Head of caudate nucleus (tissue), 42 donors: ENCODE measurements at places on chromosomes 5 and 9.

GRCh38 chr5:65766175-65766574 lies 44.2 kb downstream of the NLN start:
- DNase-seq: no peak

- DNase-seq: no peak
Observed at GRCh38 chr5:55991768-55992486, 2.8 kb downstream of the IL6ST start.

GRCh38 chr5:97547999-97548738 lies 365.1 kb upstream of the RIOK2 start:
- no peak for DNase-seq

- DNase-seq: no peak
Observed at GRCh38 chr5:154970759-154971158, 29.9 kb downstream of the MRPL22 start.

GRCh38 chr5:139342423-139342723 lies 719 bp downstream of the PAIP2 start:
- DNase-seq: no peak

GRCh38 chr9:20701060-20701459 lies 17.0 kb downstream of the FOCAD start:
- no peak for DNase-seq

DNA sequence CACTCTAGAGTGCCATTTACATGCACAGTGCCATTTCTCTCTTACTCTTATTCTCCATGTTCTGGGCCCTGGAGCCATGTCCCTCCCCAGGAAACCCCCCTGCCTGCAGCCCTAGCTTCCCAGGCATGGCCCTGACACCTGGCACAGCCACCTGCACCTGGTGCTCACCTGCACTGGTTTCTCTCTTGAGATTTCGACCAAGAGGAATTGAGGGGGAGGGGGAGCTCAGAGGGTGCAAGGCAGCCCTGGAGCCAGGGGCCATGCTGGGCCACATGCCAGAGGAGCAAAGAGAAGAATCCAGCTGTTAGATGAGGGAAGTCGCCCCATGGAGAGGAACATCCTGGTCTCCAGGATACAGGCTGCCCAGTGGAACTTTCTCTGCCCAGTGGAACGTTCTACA lies 65.0 kb upstream of the RAPGEF1 start:
- DNase-seq: no peak

- no peak for DNase-seq
Observed at GRCh38 chr5:147887930-147888329, 9.4 kb downstream of the SCGB3A2 start.

DNA sequence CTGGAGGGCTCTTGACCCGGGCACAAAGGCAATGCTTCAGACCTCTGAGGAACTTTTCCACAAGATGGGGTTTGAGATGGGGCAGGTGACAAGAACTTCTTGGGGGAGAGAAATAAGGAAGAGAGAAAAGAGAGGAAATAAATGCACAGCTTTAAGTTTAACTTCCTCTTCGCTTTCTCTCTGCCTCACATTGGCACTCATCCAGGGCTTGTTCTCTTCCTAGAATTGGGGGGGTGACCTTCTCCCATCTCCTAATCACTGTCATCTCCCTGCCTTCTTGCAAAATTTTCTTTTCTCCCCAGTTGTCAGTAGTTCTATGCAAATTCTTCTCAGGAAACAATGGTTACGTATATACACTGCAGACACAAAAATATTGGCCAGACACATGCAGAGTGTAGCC lies 19.1 kb upstream of the ADCY2 start:
- no peak for DNase-seq

GRCh38 chr5:132506094-132506692 lies 15.6 kb upstream of the IRF1 start:
- no peak for DNase-seq

DNA sequence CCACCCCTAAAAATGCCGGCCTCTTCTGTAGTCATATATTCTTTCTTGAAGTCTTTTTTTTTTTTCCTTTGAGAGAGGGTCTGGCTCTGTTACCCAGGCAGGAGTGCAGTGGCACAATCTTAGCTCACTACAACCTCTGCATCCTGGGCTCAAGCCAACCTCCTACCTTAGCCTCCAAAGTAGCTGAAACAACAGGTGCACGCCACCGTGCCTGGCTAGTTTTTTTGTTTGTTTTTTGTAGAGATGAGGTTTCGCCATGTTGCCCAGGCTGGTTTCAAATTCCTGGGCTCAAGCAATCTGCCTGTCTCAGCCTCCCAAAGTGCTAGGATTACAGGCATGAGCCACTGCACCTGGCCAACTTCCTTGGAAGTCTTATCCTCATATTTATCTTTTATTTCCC lies 19.1 kb downstream of the SREK1IP1 start:
- no peak for DNase-seq

- DNase-seq: no peak
Observed at GRCh38 chr5:147321569-147321968, 86.7 kb downstream of the STK32A start.

DNA sequence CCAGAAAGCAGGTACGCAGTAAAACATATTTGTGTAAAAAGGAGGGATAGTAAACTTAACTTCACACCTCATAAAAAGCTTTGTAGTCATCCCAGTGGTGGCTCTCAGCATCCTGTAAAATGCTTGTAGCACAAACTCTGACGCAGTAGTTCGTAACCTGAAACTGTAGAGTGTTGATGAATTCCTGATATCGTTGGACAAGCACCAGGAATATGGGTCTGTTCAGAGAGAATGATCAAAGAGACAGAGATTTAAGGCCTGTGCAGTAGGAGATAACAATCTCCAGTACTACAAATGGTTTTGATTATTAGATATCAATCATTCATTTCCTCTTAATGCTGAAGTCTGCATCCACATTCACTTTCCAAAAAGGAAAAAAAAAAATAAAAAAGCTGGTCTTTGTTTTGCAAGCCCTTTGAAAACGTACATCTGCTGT lies 148.5 kb downstream of the KIAA0825 start:
- no peak for DNase-seq

- DNase-seq: no peak
Observed at GRCh38 chr9:90100014-90100413, 495.2 kb downstream of the GADD45G start.

DNA sequence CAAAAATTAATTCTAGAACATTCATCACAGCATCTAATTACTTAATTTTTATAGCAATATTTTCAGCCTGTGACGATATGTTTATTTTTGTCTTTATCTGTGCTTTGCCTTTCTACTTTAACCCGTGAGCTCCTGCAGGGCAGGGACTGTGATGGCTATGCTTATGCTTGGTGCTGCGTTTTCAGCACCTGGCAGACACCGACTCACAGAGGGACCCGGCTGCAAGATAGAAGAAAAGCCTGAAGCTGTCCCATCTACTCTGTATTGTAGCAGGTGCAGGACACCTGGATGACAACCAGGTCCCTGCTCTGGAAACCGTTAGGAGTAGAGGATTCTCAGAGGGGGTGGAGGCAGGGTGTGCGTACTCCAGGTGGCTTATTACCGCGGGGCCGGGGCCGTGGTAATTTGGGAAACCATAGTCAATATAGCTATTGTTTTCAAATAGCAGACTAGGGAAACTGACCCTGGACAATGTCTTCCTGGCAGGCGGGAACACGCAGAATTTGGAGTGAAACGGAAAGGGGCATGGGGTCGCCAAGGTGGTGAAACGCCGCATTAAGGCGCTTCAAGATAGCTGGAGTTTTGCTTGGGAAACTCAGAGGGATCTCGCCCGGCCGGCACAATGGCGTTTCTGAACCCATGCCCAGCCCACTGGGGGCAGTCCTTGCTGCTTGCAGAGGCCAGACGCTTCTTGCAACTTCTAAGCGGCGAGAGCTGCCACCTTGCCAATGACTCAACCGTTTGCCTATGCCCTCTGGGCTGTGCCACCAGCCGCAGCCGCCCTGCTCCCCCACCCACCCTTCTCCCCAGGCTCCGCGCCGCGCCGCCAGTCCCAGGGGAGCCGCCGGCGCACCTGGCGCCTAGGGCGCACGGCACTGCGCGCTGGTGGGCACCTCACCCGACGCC lies 140.1 kb upstream of the PALM2AKAP2 start:
- DNase-seq: peak; percentile 75

DNA sequence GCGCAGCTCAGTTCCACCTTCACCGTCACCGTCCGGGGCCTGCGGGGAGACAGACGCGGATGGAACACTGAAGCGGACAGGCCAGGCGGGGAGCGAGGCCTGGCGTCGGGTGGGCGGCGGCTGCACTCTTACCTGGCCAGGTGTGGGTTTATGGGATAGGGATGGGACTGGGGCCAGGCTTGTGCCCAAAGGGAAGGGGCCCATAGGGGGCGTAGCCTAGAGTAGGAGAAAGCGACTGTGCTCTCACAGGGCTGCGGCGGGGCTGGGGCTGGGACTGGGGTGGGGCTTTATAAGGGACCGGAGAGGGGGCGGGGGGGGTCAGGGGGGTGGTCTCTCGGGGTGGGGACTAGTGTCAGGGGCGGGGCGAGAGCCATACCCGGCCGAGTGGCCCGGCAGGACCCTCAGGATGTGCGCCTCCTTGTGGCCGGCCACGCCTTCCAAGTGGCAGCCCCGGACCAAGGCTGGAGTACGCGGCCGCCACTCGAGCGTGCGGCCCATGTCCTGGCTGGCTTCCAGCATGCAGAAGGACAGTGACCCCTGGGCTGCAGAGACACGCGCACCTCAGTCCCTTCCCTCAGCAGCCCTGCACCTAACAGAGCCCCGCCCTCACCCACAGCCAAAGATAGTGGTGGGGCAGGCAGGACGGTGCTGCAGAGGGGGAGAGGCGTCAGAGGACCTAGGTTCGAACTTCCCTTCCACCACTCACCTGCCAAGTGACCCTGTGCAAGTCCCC lies 22.8 kb downstream of the FPGS start:
- peak; percentile 46 for DNase-seq

DNA sequence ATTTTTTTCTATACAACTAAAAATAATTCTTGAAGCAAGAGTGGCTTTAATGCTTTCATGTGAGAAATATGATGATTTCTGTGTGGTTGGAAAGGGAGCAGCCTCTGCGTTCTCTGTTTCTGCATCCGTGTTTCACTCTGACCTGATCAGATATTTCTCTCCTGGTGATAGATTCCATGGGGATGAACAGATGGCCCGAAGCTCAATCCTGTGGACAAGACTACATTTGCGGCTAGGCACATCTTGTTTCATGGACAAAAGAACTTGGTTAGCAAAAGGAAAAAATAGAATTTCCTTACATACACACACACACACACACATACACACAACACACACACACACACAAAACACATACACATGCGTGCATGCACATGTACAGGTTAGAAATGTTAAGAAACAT lies 218.2 kb upstream of the ADAMTS16 start:
- no peak for DNase-seq

GRCh38 chr9:130340011-130340410 lies 74.5 kb downstream of the HMCN2 start:
- DNase-seq: no peak

DNA sequence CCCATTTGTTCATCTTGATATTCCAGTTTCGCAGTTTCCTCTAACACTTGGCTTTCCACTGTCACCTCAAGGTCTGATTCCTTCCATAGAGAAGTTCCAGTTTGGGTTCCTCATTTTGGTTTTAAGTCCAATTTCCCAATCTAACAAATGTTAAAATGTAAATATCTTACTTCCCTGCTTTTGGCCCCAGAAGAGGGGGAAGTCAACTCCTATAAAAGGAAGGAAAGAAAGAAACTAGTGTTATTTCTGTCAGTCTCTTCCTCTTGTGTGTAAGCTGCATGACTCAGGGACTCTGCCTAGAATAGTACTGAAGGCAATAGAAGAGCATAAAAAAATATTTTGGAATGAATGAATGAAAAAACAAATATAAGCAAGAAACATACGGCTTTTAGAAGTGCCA lies 127.5 kb upstream of the CCNG1 start:
- DNase-seq: no peak

DNA sequence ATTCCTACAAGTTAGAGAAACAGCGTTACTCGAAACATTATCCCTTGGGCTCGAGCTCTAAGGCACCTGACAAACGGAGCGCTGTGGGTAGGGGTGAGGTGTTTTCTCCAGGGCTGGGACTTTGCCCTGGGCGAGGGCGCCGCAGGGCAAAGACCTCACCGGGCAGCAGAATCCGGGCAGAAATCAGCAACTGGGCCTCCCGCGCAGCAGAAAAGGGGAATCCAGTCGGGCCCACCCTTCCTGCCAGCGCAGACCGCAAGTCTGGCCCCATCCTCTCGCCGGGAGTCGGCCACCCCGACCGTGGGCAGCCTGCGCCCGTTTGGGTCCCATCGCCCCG lies 430 bp upstream of the MSH3 start:
- DNase-seq: no peak

GRCh38 chr5:176771102-176771845 lies 39.1 kb upstream of the UNC5A start:
- DNase-seq: no peak

- no peak for DNase-seq
Observed at GRCh38 chr5:57676222-57677098, 193.8 kb upstream of the ACTBL2 start.

- peak; percentile 35 for DNase-seq
Observed at GRCh38 chr5:139709582-139710318, 61.6 kb downstream of the CXXC5 start.

GRCh38 chr5:164051745-164052144 lies 546.3 kb downstream of the MAT2B start:
- DNase-seq: no peak

DNA sequence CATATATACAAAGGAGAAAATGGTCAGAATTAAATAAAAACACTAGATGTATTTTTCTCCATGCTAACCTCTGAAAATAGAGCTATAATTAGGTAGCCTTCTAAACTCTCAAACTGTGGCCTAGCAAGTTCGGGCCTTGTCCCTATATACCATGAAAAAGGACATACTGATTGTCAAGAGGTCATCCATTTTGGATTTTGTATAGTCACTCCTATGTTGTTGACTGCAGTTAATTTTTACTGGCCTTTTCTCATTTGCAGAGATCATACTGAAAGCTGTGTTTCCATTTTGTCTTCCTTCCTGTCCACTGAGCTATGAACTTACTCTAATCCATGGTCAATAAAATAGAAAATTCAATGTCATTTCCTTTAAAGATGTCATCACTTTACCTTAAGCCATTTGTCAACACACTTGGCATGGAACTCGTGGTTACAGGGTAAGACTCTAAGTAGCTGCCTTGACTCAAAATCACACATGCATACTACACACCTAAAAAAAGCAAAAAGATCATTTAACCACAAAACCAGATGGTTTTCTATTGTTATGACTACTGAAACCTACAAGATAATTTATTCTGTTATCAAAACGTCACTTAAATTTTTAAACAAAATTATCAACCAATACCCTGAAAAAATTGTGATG lies 58.0 kb downstream of the RNF38 start:
- DNase-seq: no peak
